ENCODE measurements at places on chromosomes 2 and 18. TPM values are rescaled to one million over a fixed set of nuclear protein-coding genes. Genes with fewer than 3 reads are reported as not detected.

The PER2 gene
- total RNA-seq, result 15.3 TPM

The IHH gene
- total RNA-seq, result not detected

The SCN7A gene
- total RNA-seq, result not detected

The PRLH gene
- total RNA-seq, result not detected

The HOXD13 gene
- total RNA-seq, result not detected
